ENCODE measurements at places on chromosomes 11 and 22.

DNA sequence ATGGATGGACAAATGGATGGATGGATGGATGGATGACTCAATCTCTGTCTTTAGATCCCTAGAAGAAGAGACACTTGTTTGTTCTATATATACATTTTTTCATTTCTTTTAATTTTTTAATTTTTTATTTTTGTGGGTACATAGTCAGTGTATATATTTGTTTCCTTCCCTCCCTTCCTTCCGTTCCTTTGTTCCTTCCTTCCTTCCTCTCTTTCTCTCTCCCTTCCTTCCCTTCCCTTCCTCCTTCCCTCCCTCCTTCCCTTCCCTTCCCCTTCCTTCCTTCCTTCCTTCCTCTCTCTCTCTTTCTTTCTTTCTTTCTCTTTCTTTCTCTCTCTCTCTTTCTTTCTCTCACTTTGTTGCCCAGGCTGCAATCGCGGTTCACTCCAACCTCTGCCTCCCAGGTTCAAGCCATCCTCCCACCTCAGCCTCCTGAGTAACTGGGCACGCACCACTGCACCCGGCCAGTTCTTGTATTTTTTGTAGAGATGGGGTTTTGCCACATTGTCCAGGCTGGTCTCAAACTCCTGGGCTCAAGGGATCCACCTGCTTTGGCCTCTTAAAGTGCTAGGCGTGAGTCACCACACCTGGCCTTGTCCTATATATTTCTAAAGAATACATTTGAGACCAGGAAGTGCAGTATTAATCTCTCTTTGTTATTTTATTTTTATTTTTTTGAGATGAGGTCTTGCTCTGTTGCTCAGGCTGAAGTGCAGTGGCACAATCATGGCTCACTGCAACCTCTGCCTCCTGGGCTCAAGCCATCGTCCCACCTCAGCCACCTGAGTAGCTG is 42.5 kb upstream of the AQP11 start:
- DNase-seq: no peak

DNA sequence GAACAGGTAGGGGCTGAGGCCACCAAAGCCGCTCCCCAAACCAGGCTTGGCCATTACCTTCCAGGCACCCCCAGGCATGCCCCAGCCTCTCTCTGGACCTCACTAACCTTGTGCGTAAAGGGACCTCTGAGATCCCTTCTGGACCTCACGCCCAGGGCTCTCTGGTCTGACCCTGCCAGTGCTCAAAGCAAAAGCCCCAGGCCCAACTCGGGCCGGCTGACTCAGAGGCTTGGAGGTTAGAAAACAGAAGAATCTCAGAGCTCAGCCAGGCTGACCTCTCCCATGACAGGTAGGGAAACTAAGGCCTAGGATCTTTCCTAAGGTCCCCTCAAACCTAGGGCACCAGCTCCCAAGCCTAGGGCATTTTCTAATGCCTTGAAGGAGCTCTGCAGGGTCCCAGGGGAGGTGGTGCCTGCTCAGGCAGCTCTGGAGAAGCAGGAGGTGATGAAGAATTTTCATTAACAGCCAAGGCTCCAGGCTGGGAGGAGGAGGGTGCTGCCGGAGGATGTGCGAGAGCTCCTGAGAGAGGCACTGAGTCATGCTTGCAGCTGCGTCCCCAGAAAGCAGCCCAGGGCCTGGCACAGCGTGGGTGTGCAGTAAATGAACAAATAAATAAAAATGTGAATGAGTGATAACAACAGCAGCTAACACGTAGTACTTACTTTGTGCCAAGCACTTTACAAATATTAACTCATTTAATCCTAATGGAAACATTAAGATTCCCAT is 25.6 kb downstream of the ARRB1 start:
- no peak for DNase-seq

DNA sequence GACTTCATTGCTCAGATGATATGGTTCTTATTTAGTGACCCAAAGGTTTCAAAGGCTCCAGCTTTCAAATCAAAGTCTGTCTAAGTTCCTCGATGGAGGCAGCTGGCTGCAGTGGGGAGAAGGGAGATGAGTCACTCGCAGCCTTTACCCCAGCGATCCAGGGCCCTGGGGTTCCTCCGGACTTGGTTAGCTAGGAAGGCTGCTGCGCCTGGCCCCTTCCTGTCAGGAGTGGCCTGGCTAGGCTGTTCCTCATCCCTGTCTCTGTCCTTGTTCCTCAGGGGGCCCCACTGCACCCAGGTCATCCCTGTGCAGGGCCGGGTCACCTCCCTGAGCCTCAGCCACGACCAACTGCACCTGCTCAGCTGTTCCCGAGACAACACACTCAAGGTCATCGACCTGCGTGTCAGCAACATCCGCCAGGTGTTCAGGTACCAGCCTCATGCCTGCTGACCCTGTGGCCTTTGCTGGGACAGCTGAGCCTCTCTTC is 13.9 kb downstream of the ATG16L2 start:
- DNase-seq: no peak

DNA sequence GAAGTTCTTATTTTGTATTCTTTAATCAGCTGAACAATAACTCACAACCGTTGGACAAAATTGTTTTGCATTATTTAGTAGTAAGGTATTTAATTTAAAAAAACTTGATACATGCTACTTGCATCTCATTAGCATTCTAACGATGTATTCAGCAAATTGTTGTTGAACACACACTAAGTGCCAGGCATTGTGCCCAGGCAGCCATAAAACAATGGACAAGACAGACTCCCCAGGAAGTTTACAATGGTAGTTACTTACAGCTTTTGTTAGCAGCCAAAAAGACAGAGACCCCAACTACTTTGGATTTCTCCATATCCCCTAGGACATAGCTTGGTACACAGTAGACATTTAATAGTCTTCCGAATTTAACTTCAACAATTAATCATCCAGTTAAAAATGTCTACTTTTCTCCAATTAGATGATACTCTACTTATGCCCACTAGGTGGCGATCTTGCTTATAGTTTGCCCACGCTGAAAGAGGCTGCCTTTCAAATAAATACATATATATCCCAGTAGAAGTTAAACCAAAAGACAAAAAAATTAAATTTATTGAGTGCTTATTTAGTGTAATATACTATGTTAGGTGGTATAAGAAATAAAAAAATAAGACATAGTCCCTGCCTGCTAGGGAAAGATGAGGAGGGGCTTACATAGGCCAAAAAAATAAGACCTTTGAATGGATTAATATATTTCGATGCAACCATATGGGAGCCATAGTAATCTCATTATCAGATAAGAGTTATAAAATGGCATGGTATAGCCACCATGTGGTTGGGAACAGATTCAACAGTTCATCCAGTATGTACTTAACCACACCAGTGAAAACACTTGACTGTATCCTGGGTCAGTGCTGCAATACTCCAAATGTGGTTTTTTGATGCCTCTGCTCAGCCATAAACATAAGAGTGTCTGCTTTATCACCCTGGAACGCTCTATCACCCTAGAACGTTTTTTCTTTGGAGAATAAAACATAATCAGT is 2.0 kb upstream of the FJX1 start:
- DNase-seq: no peak

- no peak for DNase-seq
These were observed 331.9 kb upstream of the NARS2 start for GRCh38 chr11:78906566-78906965.

- no peak for DNase-seq
These were observed 5.3 kb downstream of the UBQLN3 start for GRCh38 chr11:5504403-5504921.

DNA sequence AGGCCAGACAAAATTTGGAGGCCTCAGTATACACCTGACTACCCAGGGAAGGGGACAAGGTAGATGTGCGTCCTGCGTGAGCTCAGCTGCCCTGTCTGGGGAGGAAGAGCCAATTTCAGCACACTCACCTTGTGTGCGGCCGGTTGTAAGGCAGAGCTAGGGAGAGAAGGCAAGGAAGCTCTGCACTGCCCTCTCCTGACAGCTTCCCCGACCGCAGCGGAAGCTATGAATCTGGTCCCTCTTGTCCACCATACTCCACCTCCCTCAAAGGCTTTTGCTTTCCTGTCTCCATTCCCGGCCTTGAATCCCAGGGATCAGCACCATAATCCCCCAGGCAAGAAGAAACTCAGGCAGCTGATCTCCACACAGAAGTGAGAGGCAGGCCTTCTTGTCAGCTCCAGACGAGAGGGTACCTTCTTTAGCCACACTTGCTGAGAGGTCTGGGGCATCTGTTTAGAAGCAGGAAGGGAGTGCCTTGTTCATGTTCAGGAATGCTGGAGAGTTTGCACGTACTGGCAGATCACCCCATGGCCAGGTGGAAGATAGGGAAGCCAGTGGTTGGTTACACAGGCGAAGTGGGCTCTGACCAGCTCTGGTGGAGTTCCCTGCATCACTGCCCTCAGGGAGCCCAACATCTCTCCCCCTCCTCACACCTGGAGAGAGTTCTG is 62.5 kb downstream of the FEZ1 start:
- no peak for DNase-seq

GRCh38 chr11:110376711-110377324 is 52.9 kb upstream of the FDX1 start:
- no peak for DNase-seq

DNA sequence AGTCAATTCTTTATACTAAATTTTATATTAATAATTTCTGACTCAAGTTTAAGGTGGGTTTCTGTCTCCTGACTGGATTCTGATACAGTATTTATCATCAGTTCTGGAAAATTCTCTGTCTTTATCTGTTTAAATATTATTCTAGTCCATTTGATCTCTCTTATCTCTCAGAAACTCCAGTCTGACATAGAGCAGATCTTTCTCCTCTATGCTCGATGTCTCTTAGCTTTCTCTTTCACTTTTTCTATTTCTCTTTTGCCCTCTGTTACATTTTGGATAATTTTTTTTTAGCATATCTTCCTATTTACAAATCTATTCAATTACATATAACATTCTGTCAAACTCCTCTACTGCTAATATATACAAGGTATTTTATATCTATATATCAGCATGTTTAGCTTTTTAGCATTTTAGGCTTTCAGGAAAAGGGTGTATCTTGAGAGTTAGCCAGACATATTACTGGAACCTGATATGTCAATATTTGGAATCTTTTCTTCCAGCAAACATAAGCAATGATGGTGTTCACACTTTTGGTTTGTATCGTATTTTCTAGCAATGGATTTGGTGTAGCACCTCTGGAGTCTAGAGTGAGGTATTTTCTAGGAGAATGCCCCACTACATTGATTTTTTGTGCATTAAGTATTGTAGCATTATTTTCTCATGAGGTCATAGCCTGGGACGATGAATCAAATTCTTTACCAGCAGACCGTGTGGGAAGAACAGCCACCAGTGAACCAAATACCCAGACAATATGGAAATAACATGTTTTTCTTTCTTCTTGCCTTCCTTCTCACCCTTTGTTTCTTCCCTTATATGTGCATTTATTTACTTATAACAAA is 4.1 kb upstream of the NNMT start:
- no peak for DNase-seq

DNA sequence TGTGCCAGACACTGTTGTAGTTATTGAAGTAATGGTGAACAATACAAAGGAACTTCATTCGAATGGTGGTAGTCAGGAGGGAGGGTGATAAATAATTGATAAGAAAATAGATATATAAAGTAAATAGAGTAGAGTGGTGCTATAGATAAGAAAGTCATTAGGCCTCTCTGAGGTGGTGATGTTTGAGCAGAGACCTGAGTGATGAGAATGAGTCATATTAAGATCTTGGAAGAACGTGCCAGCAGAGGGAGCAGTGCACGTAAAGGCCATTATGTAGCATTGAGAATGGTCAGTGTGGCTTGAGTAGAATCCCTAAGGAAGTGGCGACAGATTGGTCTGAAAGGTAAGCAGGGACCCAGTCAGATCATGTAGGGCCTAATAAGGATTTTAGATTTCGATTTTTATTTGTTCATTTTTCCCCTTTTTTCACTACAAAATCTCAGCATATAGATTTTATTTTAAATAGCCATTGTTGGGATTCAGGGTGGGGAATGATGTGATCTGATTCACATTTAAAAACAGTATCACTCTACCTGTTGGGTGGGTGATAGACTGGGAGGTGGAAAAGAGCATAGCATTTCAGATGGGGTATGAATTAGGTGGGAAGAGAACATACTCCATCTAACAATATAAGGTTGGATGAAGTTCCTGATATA is 44.7 kb downstream of the CCDC90B start:
- no peak for DNase-seq

DNA sequence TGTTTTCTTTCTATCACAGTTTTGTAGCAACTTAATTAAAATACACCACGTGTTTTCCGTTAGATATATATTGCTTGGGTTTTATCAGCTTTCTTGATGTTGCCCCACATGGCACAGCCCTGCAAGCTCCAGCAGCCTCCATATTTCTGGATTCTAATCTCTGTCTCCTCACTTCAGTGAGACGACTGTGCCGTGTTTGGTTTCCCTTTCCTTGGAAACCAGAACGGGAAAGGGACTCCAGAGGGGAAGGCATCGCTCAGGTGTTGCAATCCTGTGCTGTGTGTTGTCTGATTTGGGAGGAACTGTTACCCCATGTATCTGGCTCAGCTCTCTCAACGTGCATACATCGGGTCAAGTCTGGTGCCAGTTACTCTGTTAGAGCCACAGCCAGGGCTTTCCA is 464.2 kb upstream of the B3GAT1 start:
- no peak for DNase-seq

- DNase-seq: no peak
These were observed 5.8 kb upstream of the PPP6R3 start for GRCh38 chr11:68454767-68455166.

GRCh38 chr11:75376175-75376574 is 23.1 kb upstream of the RPS3 start:
- DNase-seq: no peak
